ENCODE measurements at places on chromosomes 4 and X. TPM values are rescaled to one million over a fixed set of nuclear protein-coding genes. Genes with fewer than 3 reads are reported as not detected.
A peak's percentile ranks its signal among the peaks of the same experiment; 100 is the strongest.

GRCh38 chrX:7586126-7586525 is 256.8 kb upstream of the VCX start:
- DNase-seq = no peak

SULT1E1 gene
- not detected for total RNA-seq

WFS1 gene
- total RNA-seq = 111 TPM

DNA sequence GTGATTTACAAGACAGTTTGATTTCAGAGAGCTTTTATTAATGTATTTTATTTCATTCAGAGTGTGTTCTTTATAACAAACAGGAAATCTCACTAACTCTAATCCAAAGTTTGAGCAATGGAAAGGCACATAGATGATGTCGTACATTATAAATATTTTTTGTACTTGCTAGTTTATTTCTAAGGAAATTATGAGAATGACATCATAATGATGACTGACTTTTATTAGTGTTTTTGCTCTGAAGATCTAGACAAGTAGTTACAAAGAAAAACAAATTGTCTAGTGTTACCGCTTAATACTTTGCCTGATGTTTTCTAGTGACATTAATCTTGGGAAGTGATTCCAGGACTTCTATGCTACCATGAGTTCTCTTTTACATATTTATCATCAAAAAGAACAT is 43.2 kb downstream of the HHIP start:
- no peak for DNase-seq

GRCh38 chrX:69932323-69932722 is 117.4 kb downstream of the AWAT2 start:
- DNase-seq = no peak

DNA sequence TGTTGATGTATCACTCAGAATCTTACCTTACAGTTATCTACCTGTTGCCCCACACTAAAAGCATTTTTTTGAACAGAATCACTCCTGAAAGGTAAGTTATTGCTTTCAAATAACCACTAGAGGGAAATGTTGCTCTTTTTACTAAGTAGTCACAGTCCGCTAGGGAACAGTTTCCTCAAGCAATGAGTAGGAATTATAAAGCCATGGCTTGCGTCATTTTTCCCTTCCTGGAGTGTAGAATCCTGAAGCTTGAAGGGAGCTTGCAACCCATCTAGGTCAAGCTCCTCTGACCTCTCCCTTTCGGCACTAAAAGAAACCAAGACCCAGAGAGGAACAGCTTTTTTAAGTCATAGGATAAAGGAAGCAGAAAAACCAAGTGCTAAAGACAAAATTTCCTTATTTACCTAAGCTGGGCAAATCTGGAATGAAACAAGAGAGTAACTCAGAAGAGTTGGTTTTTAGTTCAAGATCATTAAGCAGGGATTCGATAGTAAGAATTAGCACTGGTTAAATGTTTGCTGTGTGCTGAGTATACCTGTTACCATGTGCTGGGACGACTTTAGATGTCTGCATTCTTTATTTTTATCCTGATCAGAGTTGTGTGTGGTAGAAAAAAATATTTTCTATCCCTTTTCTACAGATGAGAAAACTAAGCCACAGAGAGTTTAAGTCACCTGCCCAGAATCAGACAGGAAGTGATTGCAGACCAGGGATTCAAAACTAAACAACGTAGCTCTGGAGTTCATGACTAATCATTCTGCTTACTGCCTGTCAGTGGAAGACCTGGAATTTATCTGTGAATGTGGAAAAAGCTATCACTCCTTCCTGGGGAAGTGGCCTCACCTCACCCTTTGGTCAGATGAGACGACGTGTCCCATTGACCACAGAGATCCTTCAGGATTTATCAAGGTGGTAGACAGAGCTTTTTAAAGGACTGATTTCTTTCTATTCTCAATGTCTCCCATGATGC is 631.5 kb downstream of the RAB28 start:
- no peak for DNase-seq

GRCh38 chrX:39808471-39808917 is 289.3 kb downstream of the BCOR start:
- no peak for DNase-seq

- DNase-seq = no peak
Measured at GRCh38 chr4:56874166-56874565, 33.5 kb upstream of the REST start.

DNA sequence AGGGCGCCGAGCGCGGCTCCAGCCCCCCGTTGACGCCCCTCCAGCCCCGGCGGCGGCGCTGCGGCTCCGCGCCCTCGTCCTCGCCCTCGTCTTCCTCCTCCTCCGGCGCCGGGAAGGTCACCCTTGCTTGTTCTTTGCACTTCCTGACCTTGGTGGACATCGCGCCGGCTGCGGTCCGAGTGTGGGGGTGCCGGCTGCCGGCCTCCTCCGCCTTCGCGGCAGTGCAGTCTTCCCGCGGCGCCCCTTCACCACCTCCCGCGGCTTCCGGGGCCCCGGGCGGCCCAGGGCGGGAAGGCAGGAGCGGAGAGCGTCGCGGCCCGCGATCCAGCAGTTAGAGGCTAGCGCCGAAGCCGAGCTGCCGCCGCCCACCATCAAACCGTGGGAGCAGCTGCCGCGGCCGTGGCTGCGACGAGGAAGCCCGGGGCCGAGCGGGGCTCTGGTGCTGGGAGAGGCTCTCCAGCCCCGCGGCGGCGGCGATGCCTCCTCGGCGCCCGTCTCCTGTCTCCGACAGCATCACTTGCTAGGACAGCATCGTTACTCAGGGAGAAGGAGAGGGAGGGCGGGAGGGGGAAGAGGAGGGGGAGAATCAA is at the start of gene TRPC3:
Gene TRPC3 (minus strand): TSS at position 540 of the 590 bp plus-strand sequence. CDS start 380 bp downstream, at position 160.
- no peak for DNase-seq

NPY5R gene
- total RNA-seq = 0.24 TPM

- no peak for DNase-seq
Measured at GRCh38 chr4:76696109-76696508, 201.8 kb downstream of the SOWAHB start.

COPS4 gene
- 55.2 TPM for total RNA-seq

DNA sequence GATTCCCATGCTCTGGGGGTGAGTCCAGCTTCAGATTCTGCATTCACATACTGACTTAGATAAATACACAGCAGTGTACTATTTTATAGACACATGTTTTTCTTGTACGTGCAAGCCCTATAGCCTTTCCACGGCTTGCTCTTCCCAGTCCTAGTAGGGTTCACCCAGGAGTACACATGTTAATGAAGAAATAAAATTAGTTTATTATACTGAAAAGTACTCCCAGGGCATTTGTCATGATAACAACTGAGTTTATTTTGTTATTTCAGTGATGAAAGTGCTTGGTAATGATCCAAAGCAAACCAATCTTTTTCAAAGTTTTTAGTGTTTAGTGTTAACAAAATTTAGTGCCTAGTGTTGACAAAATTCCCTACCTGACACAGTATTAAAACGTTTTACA is 21.3 kb downstream of the MAPK10 start:
- DNase-seq = no peak

- DNase-seq = peak; percentile 61
Measured at GRCh38 chr4:148445071-148445859, 3.1 kb upstream of the NR3C2 start.

AIFM1 gene
- total RNA-seq = 35.6 TPM

DNA sequence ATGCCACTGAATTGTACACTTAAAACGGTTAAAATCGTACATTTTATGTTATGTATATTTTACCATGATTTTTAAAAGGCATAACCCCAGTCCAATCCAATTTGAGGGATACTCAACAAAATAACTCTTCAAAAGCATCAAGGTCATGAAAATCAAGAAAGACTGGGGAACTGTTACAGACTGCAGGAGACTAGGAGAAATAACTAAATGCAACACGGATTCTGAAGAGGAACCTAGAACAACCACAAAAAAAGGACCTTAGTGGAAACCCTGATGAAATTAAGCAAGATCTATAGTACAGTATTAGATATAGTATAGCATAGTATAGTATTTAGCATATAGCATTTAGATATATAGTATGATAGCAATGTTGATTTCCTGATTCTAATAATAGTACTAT is 26.8 kb downstream of the SH3KBP1 start:
- no peak for DNase-seq

DNA sequence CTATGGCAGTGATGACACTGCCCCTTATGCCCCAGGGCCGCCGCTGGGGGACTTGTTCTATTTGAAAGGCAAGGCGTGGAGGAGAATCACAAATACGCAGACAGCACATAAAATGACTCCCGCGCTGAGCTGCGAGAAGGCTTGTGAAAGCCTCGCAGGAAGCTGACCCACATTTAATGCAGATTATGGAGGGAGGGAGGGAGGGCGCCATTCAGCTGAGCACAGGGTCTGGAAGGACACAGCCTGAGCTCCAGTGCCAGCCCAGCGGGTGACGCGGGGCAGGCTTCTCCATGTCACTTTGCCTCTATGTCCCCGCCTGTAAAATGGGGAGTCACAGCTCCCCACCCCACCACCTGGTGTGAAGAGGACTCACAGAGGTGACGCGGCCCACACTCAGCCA is 14.3 kb downstream of the ABLIM2 start:
- DNase-seq = no peak

DNA sequence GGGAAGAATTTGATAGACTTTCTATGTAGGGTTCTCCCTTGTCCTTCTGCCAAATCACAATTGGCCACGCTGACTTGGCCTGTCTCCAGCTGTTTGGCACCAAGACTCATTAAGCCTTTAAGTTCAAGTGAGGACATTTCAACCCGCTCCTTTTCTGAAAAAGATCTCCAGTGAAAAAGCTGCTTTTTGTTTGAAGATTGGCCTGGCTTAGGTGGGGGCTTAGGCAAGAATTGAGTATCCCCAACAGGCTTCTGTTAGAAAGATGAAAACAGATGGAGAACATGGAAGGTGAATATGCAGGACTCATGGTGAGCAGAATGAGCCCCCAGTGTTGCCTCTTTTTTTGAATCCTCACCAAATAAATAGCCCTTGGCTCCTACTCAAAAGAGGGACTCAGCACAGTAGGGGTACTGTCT is 28.5 kb upstream of the LIMCH1 start:
- no peak for DNase-seq

FAM114A1 gene
- 73.2 TPM for total RNA-seq

GRCh38 chrX:56233682-56234081 is 1.5 kb downstream of the KLF8 start:
- DNase-seq = peak; percentile 69

GUCY1B1 gene
- 11.3 TPM for total RNA-seq

SPANXB1 gene
- total RNA-seq = not detected

DNA sequence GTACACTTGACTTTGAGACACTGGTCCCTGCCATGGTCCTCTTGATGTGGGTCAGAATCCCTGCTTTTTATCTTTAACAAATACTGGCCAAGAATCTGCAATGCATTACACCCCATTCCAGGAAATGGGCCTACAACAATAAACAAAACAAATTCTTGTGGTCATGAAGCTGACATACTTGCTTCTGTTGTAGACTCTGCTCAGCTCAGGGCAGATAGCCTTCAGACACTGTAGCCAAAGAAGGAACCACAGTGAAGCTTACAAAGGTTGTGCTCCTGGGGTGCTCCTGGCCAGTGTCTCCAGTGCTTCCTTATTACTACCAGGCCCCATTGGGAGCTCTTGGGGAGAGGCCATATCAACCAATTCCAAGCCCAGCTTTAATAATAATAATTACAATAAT is 21.8 kb downstream of the KIAA1210 start:
- DNase-seq = no peak

DNA sequence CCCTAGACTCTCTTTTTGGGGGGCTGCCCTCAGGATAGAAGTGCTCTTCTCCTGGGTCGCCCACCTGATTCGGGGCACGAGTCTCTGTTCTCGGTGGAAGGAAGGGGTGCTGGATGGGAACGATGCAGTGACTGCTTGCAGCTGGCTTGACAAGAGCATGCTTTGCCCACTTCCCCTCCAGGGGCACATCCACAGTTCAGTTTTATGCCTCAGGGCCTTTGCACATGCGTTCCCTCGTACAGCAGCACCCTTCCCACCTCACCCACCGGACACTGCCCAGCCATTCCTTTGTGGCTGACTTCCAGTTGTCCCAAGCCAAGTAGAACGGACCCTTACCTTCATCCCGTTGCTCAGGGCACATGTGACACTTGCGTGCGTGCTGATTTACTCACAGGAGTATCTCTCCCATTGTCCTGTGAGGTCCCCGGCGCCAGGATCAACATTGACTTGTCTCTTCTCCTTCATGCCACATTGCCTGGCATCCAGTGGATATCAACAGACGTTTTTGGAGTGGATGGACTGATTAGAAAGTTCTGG is 60.0 kb downstream of the C4orf50 start:
- DNase-seq = no peak

NDST3 gene
- total RNA-seq = 0.15 TPM

- DNase-seq = no peak
Measured at GRCh38 chr4:66949419-66949818, 595.9 kb downstream of the CENPC start.

USP51 gene
- total RNA-seq = 1.7 TPM

GRCh38 chr4:17038510-17039176 is 140.2 kb upstream of the LDB2 start:
- DNase-seq = no peak

GRCh38 chr4:161931089-161931488 is 232.7 kb downstream of the FSTL5 start:
- no peak for DNase-seq

DNA sequence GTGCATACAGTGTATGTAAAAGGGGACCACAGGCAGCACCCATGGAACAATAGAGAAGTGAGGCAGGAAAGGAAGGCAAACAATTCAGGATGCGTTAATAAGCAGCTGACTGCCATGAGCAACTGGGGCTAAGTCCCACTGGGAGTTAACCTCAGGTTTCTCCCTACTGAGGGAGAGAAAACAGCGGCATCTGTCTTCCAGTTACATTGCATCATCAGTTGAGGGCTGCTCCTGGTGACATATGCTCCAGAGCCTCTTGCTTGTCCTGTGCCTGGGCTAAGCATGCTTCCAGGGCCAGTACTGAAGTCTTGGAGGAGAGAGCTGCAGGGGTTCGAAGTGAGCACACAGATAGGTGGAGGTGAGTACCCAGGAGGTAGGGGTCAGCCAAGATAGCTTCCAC is 24.3 kb downstream of the RAI2 start:
- no peak for DNase-seq

DNA sequence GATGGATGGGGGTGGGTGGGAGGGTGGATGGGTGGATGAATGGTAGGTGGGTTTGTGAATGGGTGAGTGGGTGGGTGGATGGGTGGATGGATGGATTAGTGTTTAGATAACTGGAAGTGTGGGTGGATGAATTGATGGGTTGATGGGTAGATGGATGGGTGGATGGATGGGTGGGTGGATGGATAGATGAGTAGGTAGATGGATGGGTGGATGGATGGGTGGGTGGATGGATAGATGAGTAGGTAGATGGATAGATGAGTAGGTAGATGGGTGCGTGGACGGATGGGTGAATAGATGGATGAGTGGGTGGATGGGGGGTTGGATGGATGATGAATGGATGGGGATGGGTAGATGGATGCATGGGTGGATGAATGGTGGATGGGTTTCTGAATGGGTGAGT is 20.3 kb upstream of the ASMTL start:
- no peak for DNase-seq

- DNase-seq = no peak
Measured at GRCh38 chrX:17323397-17323796, 51.6 kb upstream of the NHS start.

- no peak for DNase-seq
Measured at GRCh38 chrX:4373791-4374190, 660.3 kb upstream of the PRKX start.

DNA sequence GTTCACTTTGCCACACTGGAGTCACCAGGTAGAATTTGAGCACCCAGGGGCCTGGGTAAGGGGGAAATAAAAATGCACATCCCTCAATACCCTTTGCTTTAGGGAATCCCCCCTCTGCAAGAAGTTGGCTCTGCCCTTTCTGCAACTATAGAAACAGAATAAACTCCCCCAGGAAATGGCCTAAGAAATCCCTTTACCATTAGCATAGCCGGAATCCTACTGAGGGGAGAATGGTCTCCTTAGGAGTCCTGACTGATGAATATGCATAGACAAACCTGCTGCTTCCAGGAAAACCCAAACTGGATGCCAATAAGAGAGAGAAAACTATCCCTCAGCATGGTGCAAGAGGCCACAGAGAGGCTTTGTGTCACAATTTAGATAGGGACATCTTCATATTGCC is 11.0 kb downstream of the EFHC2 start:
- no peak for DNase-seq

All from right atrium auricular region (tissue), 2 donors.